ENCODE measurements at places on chromosomes 7 and 10. TPM values are rescaled to one million over a fixed set of nuclear protein-coding genes. Genes with fewer than 3 reads are reported as not detected.

Gene C7orf57
- not detected for total RNA-seq

Gene DCLRE1A
- 9.1 TPM for total RNA-seq

Gene MPP7
- 0.33 TPM for total RNA-seq

Gene LRRC18
- total RNA-seq, result not detected

Gene KIAA1217
- 3.4 TPM for total RNA-seq

Gene PRKCQ
- total RNA-seq, result 0.22 TPM

Gene GPR158
- under 0.01 TPM for total RNA-seq

Gene CELF2
- total RNA-seq, result 11.5 TPM

Gene STEAP1B
- 23.6 TPM for total RNA-seq

Gene MKX
- 11.6 TPM for total RNA-seq

Gene PNLIP
- not detected for total RNA-seq

Gene OSBPL3
- total RNA-seq, result 23.9 TPM

Gene ZSCAN21
- total RNA-seq, result 13.1 TPM

Gene DLG5
- 45.2 TPM for total RNA-seq

Gene RHOBTB1
- 16.4 TPM for total RNA-seq

Gene MRLN
- total RNA-seq, result not detected

Gene FOXI2
- total RNA-seq, result not detected

Gene DYDC2
- not detected for total RNA-seq

Gene LIPJ
- total RNA-seq, result not detected

Gene CCDC3
- total RNA-seq, result 0.25 TPM

Gene SDK1
- total RNA-seq, result 10.1 TPM

Gene IKZF1
- not detected for total RNA-seq

Gene TEX47
- not detected for total RNA-seq

Gene ERVW-1
- not detected for total RNA-seq

Gene SUN3
- not detected for total RNA-seq

Gene ATP5MK
- total RNA-seq, result 196 TPM

Gene SYNPO2L
- total RNA-seq, result under 0.01 TPM

Gene LDB3
- total RNA-seq, result not detected

Gene TRPV5
- not detected for total RNA-seq

Gene KNDC1
- total RNA-seq, result 3.2 TPM

Gene CEP41
- total RNA-seq, result 17.2 TPM

Gene SMKR1
- total RNA-seq, result 0.44 TPM

Gene ADO
- 34.5 TPM for total RNA-seq

Gene LRRD1
- not detected for total RNA-seq

Gene PIK3AP1
- 0.12 TPM for total RNA-seq

Gene SMIM30
- total RNA-seq, result 64.9 TPM

Gene SFTPA1
- under 0.01 TPM for total RNA-seq

Gene PRSS37
- total RNA-seq, result not detected

Measured in uterine smooth muscle cell (primary cell).